ENCODE measurements at places on chromosomes 3 and 15.

- DNase-seq = no peak
These were observed 42.3 kb downstream of the KLHL6 start for GRCh38 chr3:183513046-183513706.

DNA sequence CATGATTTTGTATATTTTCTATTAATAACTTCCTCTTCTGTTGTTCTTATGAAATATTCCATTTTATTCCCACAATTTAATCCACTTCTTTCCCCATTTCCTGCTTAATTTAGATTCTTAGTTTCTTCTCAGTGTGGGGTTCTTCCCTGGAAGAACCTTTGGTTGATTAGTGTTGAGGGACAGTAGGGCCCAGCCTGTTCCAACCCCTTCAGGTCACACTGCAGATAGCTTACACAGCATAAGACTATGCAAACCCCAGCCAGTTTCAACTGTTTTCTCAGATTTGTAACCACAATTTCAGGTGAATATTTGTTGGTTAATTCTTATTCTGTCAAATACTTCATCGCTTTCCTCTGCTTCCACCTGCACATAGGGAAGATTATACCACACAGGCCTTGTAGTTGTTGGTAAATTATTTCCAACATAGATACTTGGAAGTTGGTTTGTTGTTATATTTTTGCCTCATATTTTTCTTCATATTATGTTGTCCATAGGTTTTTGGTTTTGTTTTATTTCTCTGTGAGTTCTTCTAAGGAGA, 34.7 kb downstream of the AADACL2 start:
- DNase-seq = no peak

GRCh38 chr15:80402339-80402738, 1.8 kb upstream of the ARNT2 start:
- no peak for DNase-seq

- no peak for DNase-seq
These were observed 23.4 kb downstream of the STAC start for GRCh38 chr3:36403661-36404060.

DNA sequence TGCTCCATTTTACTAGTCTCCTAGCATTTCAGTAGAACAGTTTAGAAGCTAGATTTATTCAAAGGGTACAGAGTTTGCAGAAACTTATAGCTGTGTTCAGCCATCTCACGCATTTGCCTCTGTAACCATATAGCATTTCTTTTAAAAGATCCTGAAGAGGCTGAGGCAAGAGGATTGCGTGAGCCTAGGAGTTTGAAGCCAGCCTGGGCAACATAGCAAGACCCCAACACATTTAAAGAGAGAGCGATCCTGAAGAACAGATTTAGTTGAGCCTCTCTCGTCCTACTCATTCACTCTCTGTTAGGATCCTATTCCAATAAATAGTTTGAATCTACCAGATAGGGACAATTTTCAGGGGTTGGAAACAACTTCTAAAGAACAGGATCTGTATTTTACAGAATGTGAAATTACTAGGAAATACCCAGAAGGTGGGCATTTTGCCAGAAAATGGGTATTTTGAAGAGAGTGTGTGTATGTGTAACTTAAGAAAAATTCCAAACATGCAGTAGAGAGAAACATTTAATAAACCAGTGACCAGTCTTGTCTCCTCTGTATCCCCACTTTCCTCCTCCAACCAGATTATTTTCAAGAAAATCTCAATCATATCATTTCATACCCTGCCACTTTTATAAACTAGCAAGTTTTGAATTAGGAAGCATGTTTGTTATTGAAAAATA, 4.5 kb downstream of the EIF3J start:
- DNase-seq = peak; percentile 90

- DNase-seq = no peak
These were observed 1.8 kb downstream of the YEATS2 start for GRCh38 chr3:183699238-183699947.

GRCh38 chr3:135967867-135968266, 2.3 kb downstream of the PPP2R3A start:
- no peak for DNase-seq

DNA sequence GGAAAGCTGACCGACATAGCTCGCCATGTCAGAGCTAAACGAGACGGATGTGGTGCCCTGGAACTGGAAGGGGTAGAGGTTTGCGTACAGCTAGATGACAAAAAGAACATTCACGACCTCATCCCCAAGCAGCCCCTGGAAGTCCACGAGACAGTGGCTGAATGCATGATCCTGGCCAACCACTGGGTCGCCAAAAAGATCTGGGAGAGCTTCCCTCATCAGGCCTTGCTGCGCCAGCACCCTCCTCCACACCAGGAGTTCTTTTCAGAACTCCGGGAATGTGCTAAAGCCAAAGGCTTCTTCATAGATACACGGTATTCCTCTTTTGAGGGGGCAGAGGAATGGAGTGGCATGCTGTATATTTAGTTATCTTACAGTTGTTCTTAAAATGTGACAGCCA, 30.4 kb downstream of the TIPIN start:
- no peak for DNase-seq

DNA sequence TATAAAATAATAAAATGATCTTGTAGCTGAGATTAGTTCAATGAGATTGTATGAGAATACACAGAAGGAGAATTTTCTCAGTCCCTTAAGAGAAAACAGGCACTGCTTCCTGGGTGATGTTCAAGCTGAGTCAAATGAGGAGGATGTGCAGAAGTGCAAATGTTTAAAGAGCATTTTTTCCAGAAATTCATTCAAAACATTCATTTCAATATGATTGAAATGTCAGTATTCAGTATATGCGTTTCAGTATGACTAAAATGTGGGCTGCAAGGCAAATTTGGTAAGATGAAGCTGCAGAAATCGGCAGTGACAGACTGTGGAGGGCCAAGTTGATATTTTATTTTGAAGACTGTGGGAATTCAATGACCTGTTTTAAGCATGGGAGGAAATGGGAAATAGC, 19.3 kb upstream of the PYDC2 start:
- no peak for DNase-seq

DNA sequence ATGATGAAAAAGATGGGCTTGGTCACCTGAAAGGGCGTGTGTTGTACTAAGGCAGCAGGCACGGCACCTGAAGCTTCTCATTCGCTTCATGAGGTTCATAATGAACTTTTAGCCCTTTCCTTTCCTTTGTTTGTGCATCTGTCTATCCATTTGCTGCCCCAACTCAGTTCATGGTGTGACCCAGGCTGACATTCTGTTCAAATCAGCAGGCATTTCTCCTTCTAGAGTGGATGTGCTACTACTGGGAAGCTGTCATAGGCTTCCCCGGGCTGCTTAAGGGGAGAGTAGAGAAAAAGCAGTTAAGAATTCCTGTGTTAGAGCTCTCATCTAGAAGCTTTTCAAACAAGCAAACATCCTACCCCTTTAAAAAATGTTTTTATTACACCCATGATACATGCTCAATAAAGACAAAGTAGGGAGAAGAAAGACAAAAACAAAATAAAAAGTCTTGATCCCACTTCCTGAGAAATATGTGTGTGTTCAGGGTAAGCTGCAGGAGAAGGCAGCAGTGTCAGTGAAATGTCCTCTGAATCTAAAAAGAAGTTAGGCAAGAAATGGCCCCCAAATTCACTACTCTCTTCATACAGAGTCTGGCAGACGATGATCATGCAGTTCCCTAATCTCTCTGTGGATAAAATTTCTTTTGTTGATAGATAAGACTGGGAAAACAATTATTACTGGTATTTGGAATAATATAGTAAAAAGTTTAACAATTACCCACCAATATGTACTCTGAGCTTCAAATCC, 136.9 kb upstream of the PFN2 start:
- DNase-seq = no peak

DNA sequence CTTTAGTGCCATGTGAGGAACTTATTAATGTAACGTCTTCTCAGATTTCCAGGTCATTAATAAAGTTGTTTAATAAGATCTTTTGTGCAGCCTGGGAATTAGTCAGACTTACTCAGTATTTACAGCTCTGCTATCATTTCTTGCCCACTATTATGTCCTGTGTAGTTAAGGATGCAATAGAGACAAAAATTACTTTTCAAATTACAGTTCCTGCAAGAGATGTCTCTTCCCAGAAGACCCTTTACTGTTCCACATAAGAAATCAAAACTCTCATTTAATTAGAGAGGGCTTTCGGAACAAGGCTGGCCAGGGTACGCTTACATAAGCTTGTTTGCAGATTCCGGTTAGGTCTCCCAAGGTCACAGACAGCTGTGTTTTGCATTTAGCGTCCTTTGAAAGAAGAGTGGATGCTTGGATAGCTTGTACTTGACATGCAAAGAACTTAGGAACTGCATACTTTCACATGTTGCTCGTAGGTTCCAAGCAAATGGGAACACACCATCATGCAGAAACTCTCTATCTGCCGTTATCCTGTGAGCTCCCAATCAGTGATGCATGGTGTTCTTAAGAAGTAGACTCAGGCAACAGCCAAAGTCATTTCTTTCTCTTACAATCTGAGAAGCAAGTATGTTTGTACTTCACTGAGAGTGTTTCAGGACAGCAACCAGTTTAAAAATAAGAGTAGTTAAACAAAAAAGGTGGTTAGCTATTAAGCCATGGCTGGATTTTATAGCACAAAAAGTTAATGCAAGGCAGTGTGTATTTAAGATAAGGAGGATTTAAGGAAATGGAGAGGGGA, 37.4 kb downstream of the FILIP1L start:
- no peak for DNase-seq

DNA sequence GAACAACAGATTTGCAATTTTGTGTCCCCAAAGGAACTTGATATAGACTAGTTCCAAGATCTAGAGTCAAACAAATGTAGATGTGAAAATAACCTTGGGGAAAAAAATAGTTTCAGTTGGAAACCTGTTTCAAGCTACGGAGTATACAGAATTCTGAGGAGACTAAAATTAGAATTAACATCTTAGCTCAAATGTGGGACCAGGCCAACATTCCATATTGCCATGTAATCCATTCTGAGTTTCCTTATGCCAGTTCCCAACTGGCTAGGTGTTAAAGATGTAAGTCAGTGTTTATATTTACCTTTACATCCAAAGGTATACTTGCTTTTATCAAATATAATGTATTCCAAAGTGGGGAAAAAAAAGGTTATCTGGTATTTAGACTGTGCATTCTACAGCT, 76.3 kb downstream of the UBE3A start:
- no peak for DNase-seq

- DNase-seq = no peak
These were observed 40.2 kb upstream of the FOXB1 start for GRCh38 chr15:59963925-59964324.

DNA sequence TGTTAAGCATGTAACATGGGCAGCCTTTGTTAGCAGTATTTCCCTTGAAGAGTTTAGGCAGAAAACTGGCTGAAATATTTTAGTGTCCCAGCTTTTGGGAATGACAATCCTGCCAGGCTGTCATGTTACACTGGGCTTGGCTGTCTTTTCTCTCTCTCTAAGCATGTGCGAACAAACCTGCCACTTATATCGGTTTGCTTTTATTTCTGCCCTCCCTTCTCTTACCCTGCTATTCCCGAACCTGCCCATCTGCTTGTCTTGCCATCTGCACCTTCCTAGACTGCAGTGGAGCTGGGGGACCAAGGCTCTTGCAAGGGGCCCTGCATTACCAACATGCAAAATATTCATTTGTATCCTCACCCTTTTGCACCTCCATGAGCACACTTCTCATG, 339.6 kb downstream of the EPHB1 start:
- no peak for DNase-seq

GRCh38 chr3:55860049-55860721, 373.1 kb upstream of the WNT5A start:
- DNase-seq = peak; percentile 5

DNA sequence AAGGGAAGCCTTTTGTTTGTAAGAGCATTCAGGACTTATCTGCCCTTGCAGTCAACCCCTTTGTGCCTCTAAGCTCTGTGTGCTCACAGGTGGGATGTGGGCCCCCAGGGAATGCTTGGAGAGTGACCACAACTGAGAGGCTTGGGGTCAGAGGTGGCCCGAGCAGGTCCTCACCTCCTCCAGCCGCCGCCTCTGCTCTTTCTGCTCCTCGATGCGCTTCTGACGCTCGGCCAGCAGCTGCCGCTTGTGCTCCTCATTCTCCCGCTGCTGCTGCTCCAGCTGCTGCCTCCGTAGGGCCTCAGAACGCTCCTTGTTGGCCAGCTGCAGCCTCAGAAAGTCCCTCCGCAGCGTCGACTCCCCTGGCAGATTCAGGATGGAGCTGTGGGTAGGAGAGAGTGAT, 130.8 kb upstream of the SLC2A2 start:
- DNase-seq = peak; percentile 30

DNA sequence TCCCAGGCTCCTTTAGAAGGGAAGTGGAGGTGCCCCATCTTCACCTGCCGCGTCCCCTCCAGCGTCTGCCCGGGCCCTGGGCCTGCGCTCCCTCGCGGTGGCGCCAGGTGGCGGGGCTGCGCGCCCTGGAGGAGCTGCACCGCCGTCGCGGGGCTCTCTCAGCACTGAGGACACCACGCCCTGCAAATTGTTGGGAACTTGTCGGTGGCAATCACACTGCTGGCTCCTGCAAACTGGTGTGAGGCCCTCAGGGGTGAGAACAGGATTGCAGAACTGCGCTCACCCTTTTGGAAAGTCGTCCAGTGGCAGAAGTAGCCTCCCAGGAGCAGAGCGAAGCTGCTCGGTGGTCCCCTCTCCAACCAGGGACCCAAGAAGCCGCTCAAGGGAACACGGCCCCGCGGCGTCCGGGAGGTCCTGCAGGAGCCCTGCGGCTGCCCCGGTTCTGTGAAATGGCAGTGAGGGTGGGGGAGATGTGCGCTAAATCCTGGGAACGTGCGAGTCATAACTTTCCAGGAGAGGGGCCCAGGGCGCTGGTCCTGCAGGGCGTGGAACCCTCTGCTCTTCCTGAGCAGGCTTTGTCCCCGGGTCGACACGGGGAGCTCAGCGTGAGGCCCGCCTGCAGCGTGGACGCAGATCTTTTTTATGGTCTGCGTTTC, 995 bp upstream of the LRRK1 start:
- DNase-seq = peak; percentile 68

DNA sequence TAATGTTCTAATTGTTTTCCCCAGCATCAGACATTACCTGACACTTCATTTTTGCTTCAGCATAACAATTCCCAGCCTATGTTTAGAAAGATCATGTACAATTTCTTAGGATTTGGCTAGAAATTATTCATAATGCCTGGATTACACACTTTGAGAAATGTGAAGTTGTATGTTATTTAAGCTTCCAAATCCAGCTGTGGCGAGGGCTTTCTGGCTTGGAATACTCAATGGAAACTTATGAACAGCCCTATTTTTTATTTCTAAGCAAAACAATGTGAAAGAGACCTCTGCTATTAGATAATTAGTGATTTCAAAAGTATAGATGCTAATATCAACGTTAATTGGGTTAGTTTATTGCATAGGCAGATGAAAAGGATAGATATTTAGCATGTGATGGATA, 341.6 kb downstream of the ZNF385D start:
- no peak for DNase-seq

- peak; percentile 76 for DNase-seq
These were observed 29.2 kb upstream of the ANXA2 start for GRCh38 chr15:60426870-60427508.

DNA sequence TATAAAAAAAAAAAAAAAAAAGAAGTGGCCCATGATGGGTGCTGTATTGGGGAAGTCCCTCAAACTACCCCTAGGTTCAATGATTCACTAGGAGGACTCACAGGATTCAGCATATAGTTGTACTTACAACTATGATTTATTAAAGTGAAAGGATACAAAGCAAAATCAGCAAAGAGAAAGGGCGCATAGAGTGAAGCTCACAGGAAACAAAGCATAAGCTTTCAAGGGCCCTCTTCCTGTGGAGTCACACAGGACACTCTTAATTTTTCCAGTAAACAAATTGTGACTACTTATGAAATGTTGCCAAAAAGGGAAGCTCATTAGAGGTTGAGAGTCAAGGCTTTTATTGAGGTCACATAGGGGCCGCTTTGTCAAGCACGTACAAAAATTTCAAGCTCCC, 153.7 kb upstream of the GAP43 start:
- no peak for DNase-seq

GRCh38 chr3:73559749-73560148, 65.0 kb downstream of the PDZRN3 start:
- DNase-seq = no peak

Data from fibroblast of skin of abdomen (primary cell).